ENCODE measurements at places on chromosomes 13 and 19.

DNA sequence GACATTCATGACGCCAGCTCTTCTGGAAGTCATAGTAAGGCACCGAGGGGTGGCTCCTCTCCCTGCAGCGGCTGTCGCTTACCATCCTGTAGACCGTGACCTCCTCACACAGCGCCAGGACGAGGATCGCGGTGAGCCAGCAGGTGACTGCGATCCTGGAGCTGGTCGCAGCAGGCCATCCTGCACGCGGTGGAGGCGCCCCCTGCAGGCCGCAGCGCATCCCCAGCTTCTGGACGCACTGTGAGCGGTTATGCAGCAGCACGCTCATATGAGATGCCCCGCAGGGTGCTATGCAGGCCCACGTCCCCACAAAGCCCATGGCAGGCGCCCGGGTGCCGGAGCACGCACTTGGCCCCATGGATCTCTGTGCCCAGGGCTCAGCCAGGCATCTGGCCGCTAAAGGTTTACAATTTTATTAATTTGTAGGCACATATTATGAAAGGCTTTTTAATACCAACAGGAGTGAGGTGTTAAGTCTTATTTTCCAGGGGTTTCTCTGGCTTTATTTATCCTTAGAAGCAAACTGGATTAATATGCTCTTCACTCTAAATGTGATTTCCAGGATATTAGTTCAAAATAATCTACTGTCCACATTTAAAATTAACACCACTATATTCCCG is 35.6 kb upstream of the PSPC1 start:
- DNase-seq: no peak

DNA sequence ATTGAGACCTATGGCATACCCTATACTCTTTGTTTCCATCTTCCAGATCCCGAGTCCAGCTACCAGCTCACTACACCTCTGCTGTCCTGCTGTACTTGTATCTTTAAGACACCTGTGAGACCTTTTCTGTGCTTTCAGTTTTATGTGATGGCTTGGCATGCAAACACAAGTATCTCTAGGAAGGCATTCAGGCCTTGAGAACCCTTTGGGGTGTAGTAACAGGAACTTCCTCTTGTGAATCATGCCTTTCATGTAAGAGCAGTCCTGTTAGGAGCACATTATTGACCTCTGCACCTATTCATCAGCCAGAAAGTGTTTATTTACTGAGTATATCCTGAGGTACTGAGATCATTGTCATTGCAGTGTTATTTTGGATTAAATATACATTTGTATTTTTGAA is 87.0 kb upstream of the HTR2A start:
- no peak for DNase-seq

GRCh38 chr13:102970542-102970941 is 95.7 kb downstream of the SLC10A2 start:
- DNase-seq: no peak

GRCh38 chr13:51938454-51938853 is 72.8 kb downstream of the ATP7B start:
- no peak for DNase-seq

DNA sequence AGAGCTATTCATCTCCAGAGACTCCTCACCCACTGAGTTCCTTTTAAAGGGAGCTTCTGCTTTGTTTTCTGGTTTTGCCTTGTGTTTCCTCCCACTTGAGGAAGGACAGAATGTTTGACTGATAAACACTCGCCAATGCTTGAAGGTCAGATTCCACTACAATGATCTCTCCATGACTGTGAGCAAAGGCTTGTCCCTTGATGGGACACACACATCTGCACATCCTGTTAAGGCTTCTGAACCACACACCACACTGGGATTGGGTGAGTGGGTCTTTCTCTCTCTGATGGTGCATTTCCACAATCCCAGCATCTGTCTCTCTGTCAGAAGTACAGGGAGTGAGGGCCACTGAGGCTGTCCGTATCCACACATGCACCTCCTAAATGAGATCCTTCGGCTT is 245.3 kb downstream of the IRS2 start:
- no peak for DNase-seq

DNA sequence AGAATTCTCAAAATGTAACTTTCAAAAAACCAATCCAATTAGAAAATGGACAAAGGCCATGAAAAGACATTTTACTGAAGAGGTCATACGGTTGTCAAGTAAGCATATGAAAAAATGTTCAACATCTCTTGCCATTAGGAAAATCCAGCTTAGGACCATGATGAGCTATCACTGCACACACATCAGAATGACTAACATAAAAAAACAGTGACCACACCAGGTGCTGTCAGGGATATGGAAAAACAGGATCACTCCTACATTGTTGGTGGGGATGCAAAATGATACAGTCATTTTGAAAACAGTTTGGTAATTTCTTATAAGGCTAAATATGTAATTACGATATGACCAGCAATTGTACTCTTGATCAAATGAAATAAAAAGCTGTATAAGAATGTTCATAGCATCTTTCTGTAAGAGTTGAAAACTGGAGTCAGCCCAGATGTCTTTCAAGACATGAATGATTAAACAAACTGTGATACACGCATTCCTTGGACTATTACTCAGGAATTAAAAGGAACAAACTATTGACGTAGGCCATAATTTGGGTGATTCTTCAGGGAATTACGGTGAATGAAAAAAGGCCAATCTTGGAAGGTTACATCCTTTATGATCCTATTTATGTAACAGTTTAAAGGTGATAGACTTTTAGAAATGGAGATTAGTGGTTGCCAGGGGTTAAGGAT is 26.9 kb upstream of the RCBTB2 start:
- DNase-seq: no peak

GRCh38 chr13:107441279-107441678 is 774.1 kb downstream of the LIG4 start:
- no peak for DNase-seq

DNA sequence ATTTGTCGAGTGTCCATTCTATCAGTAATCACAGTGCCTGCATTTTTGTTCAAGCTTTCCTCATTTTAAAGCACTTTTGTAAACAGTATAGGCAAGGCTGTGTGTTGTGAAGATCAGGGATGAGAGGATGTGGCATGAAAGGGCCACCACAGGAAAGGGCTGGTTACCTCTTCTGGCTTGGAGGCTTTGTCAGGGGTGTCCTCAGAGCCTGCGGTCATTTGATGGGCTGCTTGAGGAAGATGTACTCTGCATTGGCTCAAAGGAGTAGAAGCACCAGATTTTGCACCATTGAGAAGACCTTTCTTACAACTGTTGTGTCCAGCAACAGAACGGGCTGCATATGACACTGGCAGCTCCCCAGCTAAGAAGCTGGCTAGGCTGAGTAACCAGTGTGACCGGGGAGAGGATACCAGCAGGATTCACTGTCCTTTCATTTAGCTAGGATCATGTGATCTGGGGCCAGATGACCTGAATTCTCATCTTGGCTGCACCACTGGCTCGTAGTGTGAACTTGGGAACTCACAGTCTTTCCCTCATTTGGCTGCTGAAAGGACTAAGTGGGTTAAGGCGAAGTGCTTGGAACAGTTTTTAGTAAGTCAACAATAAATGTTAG is 380.2 kb downstream of the FGF9 start:
- no peak for DNase-seq

- DNase-seq: no peak
Observed at GRCh38 chr13:28490061-28490460, 4.9 kb downstream of the FLT1 start.

GRCh38 chr13:45340422-45341033 is 455 bp downstream of the TPT1 start:
- peak; percentile 83 for DNase-seq

GRCh38 chr19:16336571-16336970 is 11.9 kb downstream of the KLF2 start:
- peak; percentile 59 for DNase-seq

DNA sequence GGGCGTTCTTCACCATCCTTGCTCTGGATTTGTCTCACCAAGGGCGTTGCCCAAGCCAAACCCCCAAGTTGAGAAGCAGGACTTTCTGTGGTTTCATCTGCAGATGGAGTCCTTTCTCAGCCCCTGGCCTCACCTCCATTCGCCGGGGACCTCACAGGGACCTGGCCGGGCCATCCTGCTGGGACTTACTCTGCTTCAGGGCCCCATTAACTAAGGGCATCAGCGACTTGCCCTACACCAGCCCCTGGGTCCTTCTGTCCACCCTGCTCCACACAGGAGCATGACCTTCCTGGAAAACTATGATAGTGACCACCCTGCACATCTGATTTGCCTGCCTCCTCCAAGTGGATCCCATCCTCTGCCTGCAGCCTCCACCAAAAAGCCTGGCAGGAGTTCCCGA is 47.2 kb upstream of the SPACA7 start:
- no peak for DNase-seq

DNA sequence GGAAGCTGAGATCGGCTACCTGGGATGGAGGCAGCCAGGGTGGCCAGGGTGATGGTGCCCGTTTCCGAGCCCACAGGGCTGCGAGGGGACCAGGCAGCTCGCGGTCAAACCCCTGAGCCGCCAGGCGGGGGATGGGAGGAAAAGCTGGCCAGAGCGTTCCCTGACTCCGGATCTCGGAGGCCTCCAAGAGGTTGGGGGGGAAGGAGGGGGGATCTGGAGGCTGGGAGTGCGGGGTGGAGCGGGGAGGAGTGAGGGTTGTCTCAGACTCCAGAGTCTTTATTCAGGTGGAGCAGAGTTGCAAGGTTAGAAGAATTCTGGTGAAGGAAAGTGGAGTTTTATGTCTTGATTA is 1.1 kb downstream of the CACNG7 start:
- DNase-seq: no peak

DNA sequence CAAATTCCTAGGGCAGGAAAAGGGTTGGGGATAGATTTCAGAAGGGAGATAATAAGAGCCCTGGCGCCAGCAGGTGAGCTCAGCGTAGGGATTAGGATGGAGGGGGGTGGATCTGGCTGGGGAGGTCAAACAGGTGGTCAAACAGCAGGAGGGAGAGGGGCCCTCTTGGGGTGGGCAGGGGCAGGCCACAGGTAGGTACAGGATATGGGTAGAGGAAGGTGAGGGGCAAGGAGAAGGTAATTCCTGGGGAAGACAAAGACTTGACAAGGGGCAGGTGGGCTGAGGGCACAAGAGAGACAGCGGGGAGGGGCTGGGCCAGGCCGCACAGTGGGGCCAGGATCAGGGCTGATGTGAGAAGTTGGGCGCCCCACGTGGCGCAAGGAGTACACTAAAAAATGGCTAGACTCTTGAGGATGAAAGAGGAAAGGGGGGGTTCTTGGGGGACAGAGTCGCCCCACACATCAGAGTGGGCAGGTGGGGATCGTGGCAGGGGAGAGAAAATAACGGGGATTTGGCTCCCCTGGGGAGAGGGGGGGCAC is 713 bp downstream of the KRI1 start:
- DNase-seq: peak; percentile 15

DNA sequence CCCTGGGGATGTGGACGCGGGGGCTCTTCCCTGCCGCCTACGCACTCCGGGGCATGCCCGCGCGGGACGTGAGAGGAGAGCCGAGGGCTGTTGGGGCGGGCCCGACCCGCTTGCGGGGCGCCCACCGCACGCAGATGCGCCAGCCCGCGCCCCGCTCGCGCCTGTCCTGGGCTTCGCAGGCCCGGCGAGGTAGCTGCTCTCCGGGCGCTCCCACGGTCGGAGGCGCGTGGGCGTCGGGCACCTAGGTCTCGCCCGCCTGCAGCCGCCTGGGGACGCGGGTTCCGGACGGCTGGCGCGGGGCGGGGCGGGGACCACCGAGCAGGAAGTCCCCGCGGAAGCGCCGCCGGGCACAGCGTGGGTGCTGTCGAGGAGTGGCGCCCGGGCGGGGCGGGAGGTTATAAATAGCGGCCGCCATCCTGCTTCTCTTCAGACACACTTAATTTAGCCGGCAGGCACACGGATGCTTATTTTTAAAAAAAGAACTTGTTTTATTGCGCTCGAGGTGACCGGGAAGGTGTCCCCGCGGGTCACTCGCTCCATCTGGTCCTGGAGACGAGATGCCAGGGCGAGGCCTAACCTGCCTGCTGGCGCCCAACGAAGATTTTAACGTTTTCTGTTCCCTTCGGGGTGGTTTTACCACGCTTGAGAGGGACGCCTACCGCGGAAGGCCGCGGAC is 561 bp upstream of the GJA3 start:
- DNase-seq: no peak

- no peak for DNase-seq
Observed at GRCh38 chr19:16088351-16089009, 12.2 kb downstream of the TPM4 start.

GRCh38 chr19:41352609-41353465 is 885 bp downstream of the TGFB1 start:
- DNase-seq: no peak

DNA sequence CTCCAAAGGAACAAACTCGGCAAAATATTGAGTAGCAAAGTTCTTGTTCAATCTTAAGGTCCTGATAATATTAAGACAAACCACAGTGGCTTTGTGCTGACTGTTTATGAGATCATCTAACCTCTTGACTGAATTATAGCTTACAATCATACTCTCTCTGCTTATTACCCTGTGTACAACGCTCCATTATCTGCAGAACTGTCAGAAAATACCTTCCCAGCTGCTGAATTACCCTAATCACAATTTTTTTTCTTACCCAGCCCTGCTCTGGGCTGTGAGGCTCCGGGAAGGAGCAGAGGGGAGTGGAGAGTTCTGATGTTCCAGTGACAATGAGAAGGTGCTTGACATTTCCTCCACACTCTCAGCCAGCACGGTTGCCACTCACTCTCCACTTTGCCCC is 64.8 kb downstream of the DCT start:
- DNase-seq: no peak

DNA sequence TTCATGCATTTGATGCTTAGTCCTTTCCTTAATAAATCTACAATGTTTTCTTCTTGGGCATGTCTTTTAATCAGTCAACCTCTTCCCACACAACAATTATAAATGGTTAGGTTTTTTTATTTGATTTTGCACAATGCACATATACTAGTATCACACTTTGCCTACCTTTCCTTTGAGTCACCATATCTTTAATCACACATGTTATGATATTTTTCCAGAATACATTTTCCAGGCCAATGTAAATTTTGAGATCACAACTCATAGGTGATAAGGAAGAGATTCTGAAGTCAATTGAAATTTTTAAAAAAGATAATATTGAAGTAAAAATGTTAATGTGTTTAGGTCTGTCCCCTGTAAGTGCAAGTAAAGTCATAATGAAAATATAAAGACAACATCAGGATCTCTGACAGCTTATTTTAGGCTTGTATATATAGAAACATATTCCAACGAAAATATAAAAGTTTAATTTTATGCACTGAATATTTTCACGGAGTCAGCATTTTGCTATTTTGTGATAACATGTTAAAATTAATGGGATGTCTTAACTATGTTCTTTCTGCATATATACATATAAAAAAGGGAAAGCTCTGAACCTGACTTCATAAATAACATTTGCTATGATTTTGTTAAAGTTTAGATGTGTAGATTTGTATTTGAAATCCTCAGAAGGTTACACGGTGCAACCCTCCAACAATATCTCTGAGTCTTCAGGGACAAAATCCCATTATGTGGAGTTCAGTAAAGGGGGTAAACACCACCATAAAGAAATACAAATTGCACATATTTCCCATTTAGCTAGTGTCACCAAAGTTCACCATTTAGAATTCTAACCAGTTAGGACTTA is 351.9 kb downstream of the DACH1 start:
- no peak for DNase-seq

GRCh38 chr19:5987077-5987818 is 9.3 kb upstream of the RANBP3 start:
- DNase-seq: peak; percentile 36

Data from fibroblast of skin of left biceps (primary cell).